ENCODE measurements at places on chromosomes 5 and 9.
A peak's percentile ranks its signal among the peaks of the same experiment; 100 is the strongest.

DNA sequence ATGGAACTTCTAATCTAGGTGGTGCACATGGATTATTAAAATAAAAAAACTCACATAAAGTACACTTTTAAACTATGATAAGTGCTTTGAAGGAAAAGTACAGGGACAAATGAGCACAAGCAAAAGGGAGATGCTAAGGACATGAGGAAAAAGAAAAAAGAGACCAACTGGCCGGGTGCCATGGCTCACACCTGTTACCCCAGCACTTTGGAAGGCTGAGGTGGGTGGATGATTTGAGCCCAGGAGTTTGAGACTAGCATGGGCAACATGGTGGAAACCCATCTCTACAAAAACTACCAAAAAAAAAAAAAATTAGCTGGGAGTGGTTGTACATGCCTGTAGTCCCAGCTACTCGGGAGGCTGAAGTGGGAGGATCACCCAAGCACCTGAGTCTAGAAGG lies 67.1 kb downstream of the SH3TC2 start:
- DNase-seq = no peak

DNA sequence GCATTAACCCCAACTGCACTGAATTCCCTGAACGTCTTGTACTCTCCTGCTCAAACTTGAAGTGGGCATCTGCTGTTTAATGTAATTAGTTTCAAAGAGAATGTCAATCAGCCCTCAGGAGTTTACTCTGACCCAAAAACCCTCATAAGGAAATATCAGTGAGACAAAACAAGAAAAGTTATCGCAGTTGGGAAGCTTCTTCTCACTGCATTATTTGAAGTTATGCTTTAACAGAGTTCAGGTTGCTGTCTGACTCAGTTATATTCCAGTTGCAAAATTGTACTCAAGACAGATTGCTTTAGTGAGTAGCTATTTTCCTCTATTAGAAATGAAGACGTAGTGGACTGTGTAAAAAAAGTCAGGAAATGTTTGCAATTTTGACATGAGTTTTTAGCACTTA lies 52.1 kb downstream of the PPIC start:
- no peak for DNase-seq

DNA sequence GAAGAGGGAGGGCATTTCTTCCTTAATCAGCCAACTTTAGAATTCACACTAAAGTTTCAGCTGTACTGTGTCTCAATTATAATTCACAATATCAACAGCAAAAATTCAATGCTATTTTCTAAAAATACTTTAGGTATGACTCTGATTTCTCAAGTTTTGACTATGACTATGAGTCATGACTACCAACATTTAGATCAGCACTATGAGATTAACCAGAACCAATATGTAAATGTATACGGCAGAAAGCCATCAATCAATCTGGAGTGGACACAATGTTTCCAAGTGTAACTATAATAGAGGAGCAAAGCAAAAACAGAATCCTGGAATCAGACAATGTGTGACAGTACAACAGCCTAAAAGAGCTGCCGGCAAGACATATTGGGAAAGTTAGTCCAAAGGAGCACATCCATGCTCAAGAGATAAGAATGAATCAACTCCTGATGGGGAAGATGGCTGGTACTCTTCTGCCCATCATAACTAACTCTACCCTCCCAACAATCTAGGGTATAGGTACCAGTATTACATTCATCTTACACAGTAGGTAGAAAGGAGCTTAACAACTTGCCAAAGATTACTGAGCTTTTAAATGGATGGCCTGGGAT lies 294.4 kb downstream of the SEMA5A start:
- no peak for DNase-seq

DNA sequence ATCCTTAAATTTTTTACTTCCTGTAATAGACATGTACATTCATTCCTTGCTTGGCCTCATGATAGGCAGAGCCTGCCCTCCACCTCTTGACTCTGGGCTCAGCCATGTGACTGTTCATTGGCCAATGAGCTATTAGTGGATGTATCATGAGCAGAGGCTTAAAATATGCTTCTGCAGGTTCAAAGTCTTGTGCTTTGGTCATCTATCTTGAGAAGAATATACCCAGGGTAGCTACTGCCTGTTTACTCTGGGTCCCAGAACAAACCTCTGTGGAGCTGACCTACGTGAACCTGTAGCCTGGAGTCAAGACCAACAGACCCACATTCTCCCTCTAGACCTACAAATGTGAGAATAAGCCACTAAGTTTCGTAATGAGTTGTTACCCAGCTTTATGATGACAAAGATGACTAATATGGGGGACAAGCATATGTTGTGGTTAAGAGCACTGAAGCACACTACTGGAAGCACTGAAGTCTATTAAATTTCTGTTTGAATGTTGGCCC lies 244.4 kb downstream of the MAST4 start:
- no peak for DNase-seq

DNA sequence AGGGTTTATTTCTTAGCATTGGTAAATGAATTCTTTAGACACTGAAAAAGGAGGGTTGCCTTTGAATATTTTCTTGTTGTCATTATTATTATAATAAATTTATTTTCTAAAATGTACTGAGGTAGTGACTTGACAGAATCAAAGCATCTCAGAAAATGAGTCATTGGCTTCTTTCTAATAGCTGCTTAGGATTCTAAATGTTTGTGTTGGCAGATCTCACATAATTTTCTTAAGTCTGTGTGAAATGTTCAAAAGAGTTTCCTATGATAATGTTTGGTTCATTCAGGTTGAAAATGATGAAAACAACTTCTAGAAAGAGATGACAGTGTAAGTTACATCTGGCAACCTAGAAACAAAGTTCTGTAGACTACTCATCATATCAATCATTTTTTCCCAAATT lies 69.7 kb downstream of the SH3GL2 start:
- DNase-seq = no peak

DNA sequence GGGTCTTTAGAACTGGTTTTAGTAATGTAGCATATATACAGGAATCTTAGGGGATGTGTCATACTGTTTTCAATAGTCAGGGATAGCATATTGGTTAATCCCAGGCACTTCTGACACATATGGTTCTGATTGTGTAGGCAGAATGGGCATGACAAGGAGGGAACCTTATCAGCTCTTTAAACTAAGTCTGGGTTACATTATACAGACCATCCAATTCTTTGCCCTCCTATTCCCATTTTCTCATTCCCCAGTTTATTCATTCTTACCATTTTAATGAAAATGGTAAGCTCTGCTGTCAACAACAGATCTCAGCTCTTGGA lies 85.1 kb downstream of the NDUFAF2 start:
- no peak for DNase-seq

DNA sequence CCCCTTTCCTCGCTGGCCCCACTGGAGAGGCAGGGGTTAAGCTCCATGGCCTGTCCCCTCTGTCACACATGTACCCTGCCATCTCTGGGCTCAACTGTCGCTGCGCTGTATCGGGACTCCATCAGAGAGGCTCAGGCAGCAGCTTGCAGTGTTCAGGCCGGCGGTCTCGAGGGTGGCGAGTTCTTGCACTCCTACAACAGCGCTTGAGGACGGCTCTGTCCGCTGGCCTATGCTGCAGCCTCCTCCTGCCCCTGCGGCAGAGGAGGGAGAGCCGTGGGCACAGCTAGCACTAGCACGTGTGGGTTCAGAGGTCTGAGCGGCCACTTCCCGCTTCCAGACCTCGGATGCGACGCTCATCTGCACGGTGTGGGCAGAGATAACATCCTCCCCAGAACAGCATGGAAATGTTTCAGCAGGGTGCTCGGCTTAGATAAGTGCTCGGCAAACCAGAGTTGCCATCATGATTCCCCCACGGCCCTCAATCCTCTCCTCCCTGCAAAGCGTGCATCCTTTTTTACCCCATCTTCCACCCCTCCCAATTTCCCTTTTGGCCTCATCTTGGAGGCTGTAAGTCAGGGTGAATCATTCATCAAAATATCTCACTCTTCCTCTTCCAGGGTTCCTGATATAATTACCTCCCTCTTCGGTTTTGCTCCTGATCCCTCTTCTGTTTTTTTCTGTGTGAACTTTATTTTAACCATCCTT lies 41.9 kb upstream of the FUBP3 start:
- DNase-seq = no peak

DNA sequence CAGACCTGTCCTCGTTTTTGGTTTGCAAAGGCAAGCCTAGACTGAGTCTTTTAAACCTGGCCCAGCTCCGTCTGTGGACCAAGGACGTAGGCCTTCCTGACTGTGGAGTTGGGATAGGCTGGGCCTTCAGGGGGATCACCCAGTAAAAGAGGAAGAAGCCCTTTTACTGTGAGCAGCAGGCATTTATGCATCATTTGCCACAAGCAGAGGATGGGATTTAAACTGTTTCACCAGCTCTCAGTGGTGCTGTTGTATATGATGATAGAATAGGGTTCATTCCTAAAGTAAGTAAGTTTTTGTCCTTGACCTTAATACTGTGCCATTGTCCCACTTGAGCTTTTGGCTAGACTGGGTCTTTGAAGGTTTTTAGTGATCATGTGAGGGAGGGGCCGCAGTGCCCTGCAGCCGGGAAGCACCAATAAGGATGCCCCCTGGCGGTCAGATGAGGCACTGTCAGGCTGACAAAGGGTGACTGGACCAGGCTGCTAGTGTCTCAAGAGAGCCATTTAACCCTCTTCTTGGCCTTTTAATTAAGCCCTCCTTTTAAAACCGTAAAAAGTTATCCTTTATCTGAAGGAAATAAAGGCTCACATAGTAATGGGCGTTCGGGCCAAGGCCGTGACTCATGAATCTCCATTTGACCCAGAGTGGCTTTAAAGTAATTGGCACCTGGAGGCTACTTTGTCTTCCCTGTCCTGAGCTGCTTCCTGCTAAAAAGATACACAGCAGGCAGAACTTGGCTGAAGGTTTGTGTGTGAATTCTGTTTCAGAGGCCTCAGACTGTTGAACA lies 74.0 kb downstream of the UBAP1 start:
- DNase-seq = peak; percentile 47

DNA sequence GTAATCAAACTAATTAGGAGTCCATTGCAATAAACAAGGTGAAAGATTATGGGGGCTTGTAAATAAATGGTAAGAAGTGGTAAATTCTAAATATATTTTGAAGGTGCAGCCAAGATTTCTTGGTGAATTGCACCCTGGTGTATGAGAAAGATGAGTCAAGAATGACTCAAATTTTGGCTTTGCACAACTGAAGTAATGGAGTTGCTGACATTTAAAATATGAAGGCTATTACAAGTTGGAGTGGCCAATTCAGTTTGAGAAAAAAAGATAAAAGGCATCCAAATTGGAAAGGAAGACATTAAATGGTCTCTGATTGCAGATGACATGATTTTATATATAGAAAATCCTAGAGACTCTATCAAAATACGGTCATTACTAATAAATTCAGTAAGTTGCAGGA lies 2330.6 kb downstream of the MAT2B start:
- DNase-seq = no peak

GRCh38 chr5:66633754-66634153 lies 37.6 kb downstream of the MAST4 start:
- DNase-seq = no peak

- no peak for DNase-seq
These were observed 7.9 kb upstream of the IER5L start for GRCh38 chr9:129185991-129186390.

DNA sequence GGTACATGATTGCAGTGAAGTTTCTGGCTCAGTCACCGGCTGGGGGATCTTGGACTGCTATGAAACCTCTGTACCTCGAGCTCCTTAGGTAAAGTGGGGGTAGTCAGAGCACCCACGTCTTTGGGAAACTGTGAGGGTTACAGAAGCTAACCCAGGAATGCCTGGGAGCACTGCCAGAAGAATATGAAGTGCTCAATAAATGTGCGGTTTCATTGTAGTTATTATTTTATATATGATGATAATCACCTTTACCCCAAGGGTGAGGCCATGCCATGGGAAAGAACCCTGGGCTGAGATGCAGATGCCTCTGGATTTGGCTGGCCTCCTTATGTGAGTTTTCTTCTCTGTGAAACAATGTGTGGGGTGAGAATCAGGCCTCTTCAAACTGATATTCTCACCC lies 3.7 kb downstream of the NPR3 start:
- no peak for DNase-seq

DNA sequence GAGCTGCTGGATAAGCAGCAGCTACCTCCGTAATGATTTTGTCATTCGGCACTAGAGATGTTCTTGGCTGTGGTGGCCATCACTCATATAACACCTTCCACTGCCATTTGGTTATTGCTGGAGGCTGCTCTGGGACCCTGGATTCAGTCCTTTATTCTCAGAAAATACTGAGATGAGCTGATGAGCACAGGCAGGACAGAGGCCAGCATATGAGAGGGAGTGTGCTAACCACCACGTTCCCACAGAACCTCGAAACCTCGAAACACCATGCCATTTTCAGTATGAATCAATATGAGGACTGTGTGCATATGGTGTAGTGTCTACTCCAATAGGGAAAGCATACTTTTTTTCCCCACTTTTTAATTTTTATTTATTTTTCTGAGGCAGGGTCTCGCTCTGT lies 56.6 kb downstream of the ADAM19 start:
- no peak for DNase-seq

DNA sequence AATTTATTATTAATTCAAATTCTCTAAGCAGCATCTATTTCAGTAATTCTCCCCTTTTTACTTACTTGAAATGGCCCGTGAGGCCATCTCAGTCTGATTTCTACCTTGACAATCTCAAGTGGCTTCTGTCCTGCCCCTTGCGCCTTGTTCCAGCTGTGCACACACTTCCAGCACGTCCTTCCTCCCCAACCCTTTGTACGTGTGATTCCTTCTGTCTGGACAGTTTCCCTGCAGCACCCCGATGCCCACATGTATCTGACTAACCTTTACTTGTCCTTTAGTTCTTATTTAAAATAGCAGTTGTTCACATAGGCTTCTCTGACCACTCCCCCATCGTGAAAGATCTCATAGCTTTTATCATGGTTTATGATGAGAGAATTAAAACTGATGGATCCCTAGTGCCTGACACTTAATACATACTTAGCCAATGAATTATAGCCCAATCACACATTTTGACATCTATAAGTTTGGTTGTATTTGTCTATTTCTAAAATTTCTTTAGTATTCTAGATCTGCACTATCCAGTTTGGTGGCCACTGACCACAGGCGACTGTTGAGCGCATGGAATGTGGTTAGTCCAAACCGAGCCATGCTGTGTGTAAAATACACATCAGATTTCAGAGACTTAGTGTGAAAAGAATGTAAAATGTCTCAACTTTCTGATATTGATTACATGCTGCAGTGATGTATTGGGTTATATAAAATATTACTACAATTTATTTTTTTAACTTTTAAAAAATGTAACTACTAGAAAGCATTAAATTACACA lies 14.3 kb downstream of the ZBTB34 start:
- no peak for DNase-seq

DNA sequence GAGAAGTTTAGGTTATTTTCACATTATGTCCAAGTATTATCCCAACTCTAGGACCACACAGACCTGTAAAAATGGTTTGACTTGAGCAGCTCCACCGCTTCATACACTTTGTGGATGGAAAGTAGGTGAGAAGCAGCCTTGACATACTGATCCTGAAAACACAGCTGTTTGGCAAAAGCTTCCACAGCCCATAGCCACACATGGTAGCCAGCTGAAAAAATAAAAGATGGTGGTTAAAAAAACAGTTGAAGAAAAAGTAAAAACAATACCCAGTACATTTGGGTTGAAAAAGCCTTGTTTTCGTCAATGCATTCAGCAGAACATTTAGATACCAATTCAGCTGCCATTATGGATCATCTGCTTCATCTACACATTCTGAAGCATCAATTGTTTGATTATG lies 36.7 kb downstream of the GEMIN5 start:
- no peak for DNase-seq
